H9 (cell line): ENCODE measurements at places on chromosomes 3 and 15. TPM values are rescaled to one million over a fixed set of nuclear protein-coding genes. Genes with fewer than 3 reads are reported as not detected.

Gene SRPRB
- total RNA-seq = 53.7 and 54.8 TPM in 2 replicates

Gene GPR149
- not detected in 2 replicates for total RNA-seq

DNA sequence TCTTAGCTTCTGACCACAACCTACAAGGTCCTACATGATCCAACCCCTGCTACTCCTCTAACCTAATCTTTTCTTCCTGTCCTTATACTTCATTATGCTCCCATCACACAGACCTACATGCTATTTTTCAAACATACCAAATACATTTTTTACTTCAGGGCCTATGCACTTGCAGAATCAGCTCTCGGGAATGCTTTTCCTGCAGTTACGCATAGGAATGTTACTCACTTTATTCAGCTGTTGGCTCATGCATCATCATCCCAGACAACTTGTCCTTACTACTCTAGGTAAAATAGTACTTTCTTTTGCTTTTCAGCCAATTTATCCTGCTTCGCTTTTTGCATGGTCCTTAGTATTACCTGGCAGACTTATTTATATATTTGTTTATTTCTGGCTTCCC, 105.6 kb downstream of the OXSM start:
- no peak for DNase-seq

DNA sequence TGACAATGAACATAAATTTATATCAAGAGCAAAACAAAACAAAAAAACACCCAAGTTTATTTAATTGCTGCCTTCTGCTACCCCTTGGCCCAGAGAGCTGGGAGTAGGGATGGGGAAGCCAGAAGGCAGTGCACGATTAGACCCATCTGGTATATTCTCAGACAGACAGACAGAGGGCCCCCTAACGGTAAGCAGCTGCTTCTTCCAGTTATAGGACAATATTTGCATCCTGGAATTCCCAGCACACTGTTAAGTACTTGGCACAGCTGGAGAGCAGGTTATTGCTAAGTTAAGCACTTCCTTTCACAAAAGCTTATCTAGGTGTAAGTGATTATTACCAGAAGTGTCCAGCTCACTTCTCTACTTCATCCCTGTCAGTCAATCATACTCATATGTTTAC, 39.3 kb downstream of the C2CD4B start:
- DNase-seq = no peak

GRCh38 chr3:60250810-60251209, 1000.4 kb downstream of the FHIT start:
- DNase-seq = no peak

GRCh38 chr3:1135194-1135593, 42.4 kb downstream of the CNTN6 start:
- no peak for DNase-seq
